Hindlimb muscle (tissue), 1 donor: ENCODE measurements at places on chromosomes 16 and 17. TPM values are rescaled to one million over a fixed set of nuclear protein-coding genes. Genes with fewer than 3 reads are reported as not detected.

PNMT gene
- polyA plus RNA-seq, result 5.0 TPM

TEDC2 gene
- polyA plus RNA-seq, result 5.6 TPM

COA3 gene
- 53.5 TPM for polyA plus RNA-seq

UBALD1 gene
- 25.1 TPM for polyA plus RNA-seq

EVI2B gene
- polyA plus RNA-seq, result 4.0 TPM

EPX gene
- polyA plus RNA-seq, result 0.62 TPM

TLK2 gene
- 52.8 TPM for polyA plus RNA-seq

ABCA6 gene
- 12.0 TPM for polyA plus RNA-seq

ACAP1 gene
- 13.6 TPM for polyA plus RNA-seq

CETP gene
- 8.9 TPM for polyA plus RNA-seq

CD300LG gene
- 3.3 TPM for polyA plus RNA-seq

NT5M gene
- polyA plus RNA-seq, result 7.4 TPM

KRT20 gene
- not detected for polyA plus RNA-seq

PRDM7 gene
- polyA plus RNA-seq, result not detected

ARL4D gene
- polyA plus RNA-seq, result 10.7 TPM

IRX5 gene
- 1.1 TPM for polyA plus RNA-seq

RAMP2 gene
- 69.2 TPM for polyA plus RNA-seq

CCDC154 gene
- 2.5 TPM for polyA plus RNA-seq

ZKSCAN2 gene
- polyA plus RNA-seq, result 5.8 TPM

CRHR1 gene
- polyA plus RNA-seq, result not detected

SLC43A2 gene
- 7.8 TPM for polyA plus RNA-seq

RRAD gene
- polyA plus RNA-seq, result 3.1 TPM

MSLN gene
- polyA plus RNA-seq, result 0.97 TPM

RND2 gene
- polyA plus RNA-seq, result 0.45 TPM

MAPT gene
- 8.2 TPM for polyA plus RNA-seq

ICAM2 gene
- polyA plus RNA-seq, result 28.6 TPM

GP2 gene
- polyA plus RNA-seq, result not detected

KRTAP1-4 gene
- not detected for polyA plus RNA-seq

CA7 gene
- not detected for polyA plus RNA-seq

CYBA gene
- polyA plus RNA-seq, result 52.9 TPM

TMIGD1 gene
- not detected for polyA plus RNA-seq
